IMR-90 (cell line): ENCODE measurements at places on chromosomes 7 and 10. TPM values are rescaled to one million over a fixed set of nuclear protein-coding genes. Genes with fewer than 3 reads are reported as not detected.

DNA sequence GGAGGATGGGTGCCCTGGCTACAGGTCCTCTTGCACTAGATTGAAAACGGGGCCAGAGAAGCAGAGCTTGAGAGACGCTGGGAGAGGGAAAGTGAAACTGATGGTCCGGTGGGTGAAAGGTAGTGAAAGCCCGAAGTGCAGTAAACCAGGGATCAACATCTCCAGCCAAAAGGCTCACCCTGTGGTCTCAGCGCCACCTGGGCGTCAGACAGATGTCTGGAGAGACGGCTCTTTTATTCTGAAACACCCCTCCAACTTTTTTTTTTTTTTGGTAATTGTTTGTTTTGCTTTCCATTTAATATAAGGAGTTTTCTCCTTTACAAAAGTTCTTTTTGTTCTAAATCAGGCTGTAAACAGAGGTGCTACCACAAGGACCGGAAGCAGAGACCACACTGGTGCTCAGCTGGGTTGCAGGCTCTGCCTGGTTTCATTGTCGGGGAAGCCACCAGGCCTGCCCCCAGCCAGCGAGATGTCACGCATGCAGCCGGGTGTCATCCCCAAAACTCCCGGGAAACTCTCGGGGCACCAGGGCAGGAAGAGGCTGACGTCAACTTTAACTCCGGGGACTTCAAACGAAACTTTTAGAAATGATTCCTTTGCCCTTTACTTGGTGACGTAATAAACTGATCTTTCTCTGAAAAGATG, 11.2 kb downstream of the IL2RA start:
- no peak overlapping the region; the same call in 1 of the 2 replicates for H3K27ac ChIP-seq
- peak; percentile 44 for DNase-seq
- peaks cover 26% of the 10 kb centered on the region for H3K27me3 ChIP-seq

DNA sequence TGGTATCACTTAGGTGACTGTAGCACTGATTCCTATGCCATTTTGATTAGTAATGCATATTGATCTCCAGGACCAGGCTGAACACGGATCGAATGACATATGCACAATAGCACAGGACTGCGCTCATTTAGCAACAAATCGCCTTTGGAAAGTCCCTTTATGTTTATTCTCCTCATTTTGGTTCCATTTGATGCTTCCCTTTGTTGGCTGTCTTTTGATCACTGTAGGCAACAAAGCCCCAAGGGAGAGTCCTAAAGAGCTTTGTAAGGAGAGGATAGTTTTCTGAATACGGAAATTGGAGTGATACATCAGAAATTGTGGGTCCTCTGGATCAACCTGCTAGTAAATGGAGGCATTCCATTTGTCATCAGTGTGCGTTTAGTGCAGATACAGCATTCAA, 1111.4 kb downstream of the SORCS1 start:
- H3K27me3 ChIP-seq: no peaks in the 10 kb centered on the region
- H3K4me1 ChIP-seq: no peaks in the 10 kb centered on the region
- H3K4me3 ChIP-seq: no peak overlapping the region
- no peak overlapping the region for H3K27ac ChIP-seq

DNA sequence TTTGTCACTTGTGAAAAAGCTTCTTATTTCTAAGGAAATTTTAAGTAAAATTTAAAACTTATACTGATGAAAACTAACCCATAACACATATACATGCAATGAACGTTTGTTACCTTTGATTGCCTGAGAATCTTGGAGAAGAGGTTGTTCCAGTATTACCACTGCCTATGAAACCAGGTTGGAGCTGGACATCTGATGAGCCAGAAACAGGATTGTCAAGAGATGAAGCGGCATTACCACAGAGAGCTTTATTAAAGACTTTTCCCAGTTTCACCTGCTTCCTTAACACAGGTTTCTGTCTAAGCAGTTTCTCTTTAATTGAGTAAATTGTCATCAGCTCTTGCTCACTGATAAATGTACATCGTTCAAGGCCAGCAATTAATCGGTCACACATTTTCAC, 9.0 kb upstream of the KIF20B start:
- no peaks in the 10 kb centered on the region for H3K27me3 ChIP-seq
- DNase-seq: no peak
- no peak overlapping the region for H3K4me3 ChIP-seq
- H3K4me1 ChIP-seq: no peaks in the 10 kb centered on the region
- no peaks in the 10 kb centered on the region for H3K36me3 ChIP-seq

DNA sequence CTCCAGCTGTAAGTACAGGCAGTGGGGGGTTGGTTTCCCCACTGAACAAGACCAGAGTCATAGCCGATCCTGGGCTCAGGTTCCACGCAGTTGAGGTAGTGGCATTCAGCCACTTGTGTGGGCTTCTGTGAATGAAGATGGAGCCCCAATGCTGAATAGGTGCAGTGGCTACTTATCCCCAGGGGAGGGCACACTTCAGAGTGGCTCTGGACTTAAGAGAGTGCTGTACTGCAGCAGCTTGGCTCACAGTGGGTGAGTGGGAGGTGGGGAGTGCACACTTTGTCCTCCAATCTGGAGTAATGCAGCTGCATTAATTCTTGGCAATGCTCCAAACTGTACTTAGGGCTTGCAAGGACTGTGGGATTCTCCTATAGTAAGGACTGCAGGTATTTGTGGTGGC, 81.9 kb downstream of the BUB3 start:
- no peak for DNase-seq
- H3K4me3 ChIP-seq: no peak overlapping the region
- no peaks in the 10 kb centered on the region for H3K4me1 ChIP-seq

The INA gene
- 4.5 and 6.4 TPM in 2 replicates for total RNA-seq

- no peak overlapping the region for H3K27ac ChIP-seq
Observed at GRCh38 chr7:140586516-140586915, 54.1 kb downstream of the DENND2A start.

DNA sequence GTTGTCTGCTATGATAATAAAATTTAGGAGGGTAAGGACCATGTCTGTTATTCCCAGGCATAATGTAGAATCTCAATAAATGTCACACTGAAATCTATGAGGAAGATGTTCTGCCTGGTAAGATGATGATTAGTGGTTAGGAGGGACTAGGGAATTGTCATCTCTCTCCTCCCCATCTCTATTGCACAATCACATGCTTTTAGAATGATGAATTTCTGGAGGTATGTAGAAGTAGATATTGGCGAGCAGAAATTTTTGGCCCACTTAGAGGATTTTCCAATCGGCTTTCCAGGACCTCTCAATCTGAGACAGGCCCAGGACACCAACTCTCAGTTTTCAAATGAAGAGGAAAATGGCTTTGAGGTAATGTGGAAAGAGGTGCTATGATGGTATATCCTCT, 2.0 kb upstream of the PITX3 start:
- peak; percentile 83 for DNase-seq
- no peak overlapping the region for H3K27ac ChIP-seq
- peaks cover 21% of the 10 kb centered on the region for H3K27me3 ChIP-seq
- H3K36me3 ChIP-seq: no peaks in the 10 kb centered on the region
- H3K4me1 ChIP-seq: peaks cover 15% of the 10 kb centered on the region
- no peak overlapping the region for H3K4me3 ChIP-seq

The ADCYAP1R1 gene
- not detected in 2 replicates for total RNA-seq

- H3K27ac ChIP-seq: no peak overlapping the region
- peaks cover 2% of the 10 kb centered on the region; the same call in 1 of the 2 replicates for H3K4me1 ChIP-seq
- peak; percentile 73 for DNase-seq
- no peak overlapping the region for H3K4me3 ChIP-seq
- no peaks in the 10 kb centered on the region for H3K27me3 ChIP-seq
- H3K36me3 ChIP-seq: no peaks in the 10 kb centered on the region
Observed at GRCh38 chr7:142412551-142413193, 154.8 kb upstream of the PRSS58 start.

DNA sequence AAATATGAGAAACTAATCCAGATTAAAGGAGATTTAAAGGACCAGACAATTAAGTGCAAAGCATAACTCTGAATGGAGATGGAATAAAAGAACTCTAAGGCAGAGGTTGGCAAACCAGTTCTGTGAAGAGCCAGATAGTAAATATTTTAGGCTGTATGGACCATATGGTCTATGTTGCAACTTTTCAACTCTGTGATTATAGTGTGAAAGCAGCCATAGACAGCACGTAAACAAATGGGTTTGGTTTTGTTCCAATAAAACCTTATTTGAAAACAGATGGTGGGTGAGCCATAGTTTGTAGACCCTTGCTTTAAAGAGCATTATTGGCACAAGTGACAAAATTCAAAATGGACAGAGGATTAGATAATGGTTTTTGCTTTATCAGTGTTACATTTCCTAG, 884.1 kb downstream of the CCSER2 start:
- H3K4me1 ChIP-seq: no peaks in the 10 kb centered on the region
- no peak overlapping the region for H3K4me3 ChIP-seq
- no peaks in the 10 kb centered on the region for H3K27me3 ChIP-seq
- no peak for DNase-seq
- no peaks in the 10 kb centered on the region for H3K36me3 ChIP-seq

- no peaks in the 10 kb centered on the region for H3K27me3 ChIP-seq
- no peak overlapping the region for H3K4me3 ChIP-seq
- H3K27ac ChIP-seq: no peak overlapping the region
- no peaks in the 10 kb centered on the region for H3K4me1 ChIP-seq
Observed at GRCh38 chr10:19505320-19506312, 310.6 kb upstream of the PLXDC2 start.

DNA sequence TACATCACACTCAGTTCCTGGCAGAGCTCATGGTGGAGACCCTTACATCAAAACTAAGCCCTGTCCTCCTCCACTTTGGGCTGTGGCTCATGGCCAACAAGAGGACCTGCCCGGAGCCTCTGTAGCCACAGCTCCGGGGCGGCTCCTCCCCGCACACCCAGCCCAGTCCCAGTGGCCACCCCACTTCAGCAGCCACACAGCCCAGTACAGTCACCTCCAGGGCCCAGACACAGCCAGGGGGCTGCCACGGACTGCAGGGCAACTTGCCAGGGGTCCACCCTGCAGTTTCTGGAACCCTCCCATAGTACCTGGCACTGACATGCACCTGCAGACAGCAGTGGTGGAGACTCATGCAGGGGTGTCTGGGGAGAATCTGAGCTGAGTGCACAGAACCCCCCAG, 11.8 kb downstream of the ADGRA1 start:
- H3K27me3 ChIP-seq: peaks cover 17% of the 10 kb centered on the region; the same call in 1 of the 2 replicates
- H3K4me3 ChIP-seq: no peak overlapping the region
- no peaks in the 10 kb centered on the region for H3K36me3 ChIP-seq
- H3K4me1 ChIP-seq: no peaks in the 10 kb centered on the region
- DNase-seq: no peak

The LIPN gene
- not detected in 2 replicates for total RNA-seq

DNA sequence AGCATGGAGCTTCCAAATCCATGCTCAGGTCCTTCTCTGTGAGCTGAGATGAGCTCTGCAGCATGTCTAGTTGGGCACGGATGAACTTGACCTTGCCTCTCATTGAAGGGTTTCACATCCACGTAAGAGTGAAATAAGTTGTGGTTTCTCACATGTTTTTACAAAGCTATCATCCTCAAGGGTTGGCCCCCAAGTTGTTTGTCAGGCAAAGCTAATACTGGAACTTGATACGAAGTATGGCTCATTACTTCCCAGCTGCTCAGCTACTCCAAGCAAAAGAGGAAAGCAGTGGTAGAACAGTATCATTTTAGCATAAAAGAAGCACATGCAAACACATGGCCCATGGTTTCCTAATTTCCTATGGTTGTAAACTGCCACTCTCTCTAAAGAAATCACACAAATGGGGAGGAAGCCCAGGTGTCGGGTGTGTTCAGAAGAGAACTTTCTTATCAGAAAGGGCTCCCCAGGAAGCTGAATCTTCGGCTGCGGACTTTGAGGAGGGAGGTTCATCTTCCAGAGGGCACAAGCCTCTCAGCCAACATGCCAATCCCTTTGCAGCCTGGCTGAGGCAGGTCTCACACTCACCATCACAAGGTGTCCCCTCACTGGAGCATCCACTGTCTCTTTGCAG, 45.3 kb downstream of the PDLIM1 start:
- peak overlapping the region; percentile 58; the same call in 1 of the 2 replicates for H3K27ac ChIP-seq
- H3K27me3 ChIP-seq: no peaks in the 10 kb centered on the region
- H3K36me3 ChIP-seq: peaks cover 50% of the 10 kb centered on the region
- DNase-seq: peak; percentile 34
- no peak overlapping the region for H3K4me3 ChIP-seq

DNA sequence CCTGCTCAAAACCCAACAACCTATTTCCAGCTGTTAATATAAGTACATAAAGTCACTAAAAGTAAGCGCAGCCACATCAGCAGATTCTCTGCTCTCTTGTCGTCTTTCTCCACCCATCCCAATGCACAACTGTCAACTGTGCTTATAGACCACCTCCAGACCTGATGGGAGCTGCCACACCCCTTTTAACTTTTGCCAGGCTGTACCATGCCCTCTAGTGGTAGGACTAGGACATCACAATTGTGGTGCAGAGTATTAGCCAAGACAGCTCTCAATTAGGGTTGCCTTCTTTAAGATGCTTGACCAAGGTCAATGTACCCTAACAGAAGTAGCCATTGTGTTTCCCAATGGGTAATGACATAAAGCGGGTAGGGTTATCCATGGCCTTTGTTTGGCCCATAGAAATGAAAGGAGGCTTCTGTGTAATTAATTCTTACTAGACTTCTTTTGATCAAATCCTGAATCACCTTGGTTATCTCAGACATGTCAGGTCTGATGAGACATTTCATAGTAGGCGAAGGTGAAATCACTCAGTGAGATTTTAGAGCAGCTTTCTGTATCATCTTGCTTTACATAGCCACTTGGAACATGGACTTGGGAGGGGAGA, 68.1 kb downstream of the SCRN1 start:
- H3K4me3 ChIP-seq: no peak overlapping the region
- DNase-seq: peak; percentile 57
- no peaks in the 10 kb centered on the region for H3K27me3 ChIP-seq
- no peaks in the 10 kb centered on the region for H3K4me1 ChIP-seq
- peaks cover 42% of the 10 kb centered on the region for H3K36me3 ChIP-seq

The FANK1 gene
- total RNA-seq: 0.90 and 1.9 TPM in 2 replicates

The ACTL6B gene
- total RNA-seq: not detected in 2 replicates

DNA sequence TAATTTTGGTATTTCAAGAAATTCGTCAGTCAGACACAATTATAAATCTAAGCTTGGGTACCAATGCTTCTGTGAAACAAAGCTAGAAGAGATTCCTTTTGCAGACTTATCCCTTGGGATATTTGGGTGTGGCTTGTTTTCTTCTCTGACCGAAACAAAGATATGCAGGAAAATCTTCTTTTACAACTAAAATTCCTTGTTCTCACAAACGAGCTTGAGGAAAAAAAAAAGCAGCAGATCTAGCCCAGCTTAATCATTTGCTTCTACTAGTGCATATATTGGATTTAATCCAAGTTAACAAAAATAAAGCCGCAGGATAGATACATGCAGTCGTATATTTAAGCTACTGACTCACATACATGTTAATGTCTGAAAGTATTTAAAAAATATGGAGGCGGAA, 104.2 kb downstream of the PRTFDC1 start:
- H3K4me1 ChIP-seq: no peaks in the 10 kb centered on the region; the same call in 1 of the 2 replicates
- H3K4me3 ChIP-seq: no peak overlapping the region
- no peak overlapping the region for H3K27ac ChIP-seq
- no peaks in the 10 kb centered on the region for H3K27me3 ChIP-seq
- DNase-seq: peak; percentile 61

GRCh38 chr7:42359946-42360345, 122.9 kb upstream of the GLI3 start:
- H3K4me1 ChIP-seq: no peaks in the 10 kb centered on the region
- H3K36me3 ChIP-seq: no peaks in the 10 kb centered on the region
- H3K27me3 ChIP-seq: no peaks in the 10 kb centered on the region
- DNase-seq: no peak
- no peak overlapping the region for H3K27ac ChIP-seq
